ENCODE measurements at places on chromosomes 13 and 19.

DNA sequence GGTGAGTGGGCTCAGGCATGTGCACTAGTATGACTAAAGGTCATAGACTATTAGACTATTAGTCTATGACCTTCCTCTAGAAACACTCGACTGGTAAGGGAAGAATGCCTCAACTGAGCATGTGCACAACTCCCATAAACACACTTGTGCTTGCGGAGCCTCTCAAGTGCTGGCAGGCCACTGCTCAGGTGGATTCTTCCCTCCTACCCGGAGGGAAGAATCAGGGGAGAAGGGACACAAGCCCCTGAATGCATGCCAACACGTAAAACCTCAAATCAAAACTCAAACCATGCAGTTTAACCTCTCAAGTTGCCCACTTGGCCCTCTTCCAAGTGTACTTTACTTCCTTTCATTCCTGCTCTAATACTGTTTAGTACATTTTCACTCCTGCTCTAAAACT lies 287.6 kb upstream of the SGCG start:
- no peak for DNase-seq

DNA sequence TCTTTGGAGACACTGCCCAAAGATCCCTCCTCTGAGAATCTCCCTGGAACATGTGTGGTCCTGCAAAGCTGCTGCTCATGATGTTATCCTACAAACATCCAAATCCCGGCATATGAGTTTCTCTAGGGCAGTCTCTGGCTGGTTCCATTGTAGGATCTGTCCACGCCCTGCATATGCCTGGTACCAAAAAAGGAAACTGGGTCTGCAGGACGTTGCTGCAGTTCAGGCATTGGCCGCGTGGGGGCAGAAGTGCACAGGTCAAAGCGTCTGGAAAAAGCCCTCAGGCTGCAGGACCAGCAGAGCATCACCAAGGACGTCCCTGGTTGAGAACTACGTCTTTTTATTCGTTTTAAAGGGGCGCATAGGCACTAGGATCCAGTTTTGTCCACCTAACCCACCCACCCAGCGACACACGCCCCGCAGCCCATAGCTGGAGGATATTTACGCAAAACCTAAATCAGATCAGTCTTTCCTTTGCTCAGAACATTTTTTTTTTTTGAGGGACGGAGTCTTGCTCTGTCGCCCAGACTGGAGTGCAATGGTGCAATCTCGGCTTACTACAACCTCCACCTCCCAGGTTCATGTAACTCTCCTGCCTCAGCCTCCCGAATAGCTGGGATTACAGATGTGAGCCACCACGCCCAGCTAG lies 12.9 kb upstream of the ZNF564 start:
- DNase-seq: peak; percentile 92

GRCh38 chr19:36041831-36042230 lies 9.2 kb upstream of the CLIP3 start:
- DNase-seq: no peak

- DNase-seq: no peak
These were observed 11.4 kb upstream of the MIA start for GRCh38 chr19:40763963-40764362.

- DNase-seq: no peak
These were observed 904 bp upstream of the SIGLEC9 start for GRCh38 chr19:51123802-51124201.

DNA sequence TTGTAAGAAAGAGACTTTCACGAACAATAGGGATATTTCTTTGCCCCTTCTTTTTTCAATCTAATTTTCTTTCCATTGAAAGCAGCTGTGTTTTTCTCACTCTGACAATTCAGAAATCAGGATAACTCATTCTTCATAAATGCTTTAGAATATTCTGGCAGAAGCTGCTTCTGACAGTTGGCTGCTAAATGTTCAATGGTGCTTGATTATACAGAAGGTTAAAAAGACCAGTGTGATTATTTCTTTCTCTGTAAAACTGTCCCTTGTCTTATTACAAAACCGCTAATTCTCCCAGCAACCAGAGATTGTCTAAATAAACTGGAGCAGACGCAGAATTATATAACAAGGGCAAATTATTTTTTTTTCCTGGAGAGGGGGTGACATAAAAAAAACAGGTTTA lies 394.4 kb downstream of the SPRY2 start:
- no peak for DNase-seq

- DNase-seq: no peak
These were observed 182.5 kb upstream of the OBI1 start for GRCh38 chr13:78841358-78841963.

- DNase-seq: peak; percentile 88
These were observed 121.8 kb downstream of the KCTD12 start for GRCh38 chr13:76764429-76764828.

GRCh38 chr19:1843646-1844394 lies 4.5 kb downstream of the REXO1 start:
- no peak for DNase-seq

DNA sequence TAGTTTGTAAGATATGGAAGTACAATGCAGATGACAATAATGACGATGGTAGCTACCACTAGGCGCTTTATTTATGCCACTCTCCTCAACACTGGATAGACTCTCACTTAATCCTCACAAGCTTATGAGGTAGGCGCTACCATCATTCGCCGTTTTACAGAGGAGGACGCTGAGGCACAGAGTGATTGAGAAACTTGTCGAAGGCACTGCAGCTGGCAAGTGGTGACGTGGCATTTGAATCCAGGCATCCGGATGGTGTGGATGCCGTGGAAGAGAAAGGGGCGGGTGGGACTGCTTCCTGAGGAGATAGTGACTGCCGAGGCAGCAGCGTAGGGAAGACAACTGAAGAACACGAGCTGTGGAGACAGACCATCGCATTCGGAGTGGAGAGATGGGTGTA lies 1.3 kb upstream of the RPS9 start:
- DNase-seq: no peak

GRCh38 chr13:97004886-97005285 lies 10.6 kb upstream of the OXGR1 start:
- no peak for DNase-seq

DNA sequence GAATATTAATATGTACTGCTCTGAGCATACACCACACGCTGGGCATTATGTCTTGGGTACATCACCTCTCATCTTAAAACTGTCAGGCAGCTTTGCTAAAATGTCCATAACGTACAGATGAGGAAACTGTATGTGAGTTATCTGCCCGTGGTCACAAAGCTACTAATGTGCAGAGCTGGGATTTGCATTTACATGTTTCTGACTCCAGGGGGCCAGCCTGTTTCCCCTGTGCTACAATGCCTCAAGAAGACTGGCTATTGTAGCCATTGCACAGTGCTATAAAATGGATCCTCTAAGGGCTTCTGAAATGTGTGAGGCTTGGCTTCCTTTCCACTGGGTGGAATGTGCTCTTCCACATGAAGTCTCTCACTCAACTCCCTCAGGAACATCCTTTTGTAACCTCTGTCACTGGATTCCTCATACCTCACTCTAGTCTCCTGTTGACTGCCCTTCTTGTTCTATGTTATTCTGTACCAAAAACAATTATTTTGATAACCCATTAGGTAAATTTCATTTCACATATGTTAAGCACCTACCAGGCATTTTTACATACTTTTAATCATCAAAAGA lies 95.6 kb upstream of the HTR2A start:
- DNase-seq: no peak

GRCh38 chr13:20702915-20703779 lies at the start of gene IL17D:
TSS of gene IL17D (plus strand) at chr13:20703699. CDS start at chr13:20704002, 303 bp downstream.
- DNase-seq: no peak

DNA sequence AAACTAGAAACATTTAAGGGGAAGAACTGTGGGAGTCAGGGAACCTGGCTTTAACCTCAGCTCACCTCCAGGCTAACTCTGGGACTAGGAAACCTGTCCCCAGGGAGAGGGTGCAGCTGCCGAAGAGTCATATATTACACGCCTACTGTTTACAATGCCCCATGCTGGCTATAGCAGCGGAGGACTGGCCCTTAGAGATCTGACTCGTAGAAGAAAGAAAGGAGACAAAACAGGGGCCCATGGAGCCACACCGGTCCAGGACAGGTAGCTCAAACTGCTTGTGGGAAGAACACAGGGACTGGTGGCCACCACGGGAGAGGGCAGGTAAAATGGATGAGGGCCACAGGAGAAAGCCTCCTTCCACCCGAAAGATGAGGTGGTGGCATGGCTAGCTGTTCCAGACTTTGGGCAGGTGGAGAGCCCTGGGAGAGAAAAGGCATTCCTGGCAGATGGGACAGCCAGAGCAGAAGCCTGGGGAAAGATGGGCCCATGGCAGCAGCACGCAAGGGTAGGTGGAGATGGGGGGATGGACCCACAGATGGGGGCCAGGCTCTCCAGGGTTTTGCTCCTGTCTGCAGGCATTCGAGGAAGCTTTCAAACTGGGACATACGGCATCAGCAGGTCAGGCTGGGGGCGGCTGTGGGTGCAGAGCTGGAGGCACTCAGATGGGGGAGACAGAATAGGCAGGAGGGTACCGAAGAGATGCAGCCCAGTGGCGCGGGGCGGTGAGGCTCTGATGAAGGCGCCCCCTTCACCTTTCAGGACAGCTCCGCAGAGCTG lies 69.5 kb downstream of the LATS2 start:
- peak; percentile 53 for DNase-seq

GRCh38 chr13:92734068-92734467 lies 492.5 kb upstream of the GPC6 start:
- DNase-seq: no peak

GRCh38 chr19:4064496-4065260 lies 2.0 kb downstream of the ZBTB7A start:
- DNase-seq: no peak

DNA sequence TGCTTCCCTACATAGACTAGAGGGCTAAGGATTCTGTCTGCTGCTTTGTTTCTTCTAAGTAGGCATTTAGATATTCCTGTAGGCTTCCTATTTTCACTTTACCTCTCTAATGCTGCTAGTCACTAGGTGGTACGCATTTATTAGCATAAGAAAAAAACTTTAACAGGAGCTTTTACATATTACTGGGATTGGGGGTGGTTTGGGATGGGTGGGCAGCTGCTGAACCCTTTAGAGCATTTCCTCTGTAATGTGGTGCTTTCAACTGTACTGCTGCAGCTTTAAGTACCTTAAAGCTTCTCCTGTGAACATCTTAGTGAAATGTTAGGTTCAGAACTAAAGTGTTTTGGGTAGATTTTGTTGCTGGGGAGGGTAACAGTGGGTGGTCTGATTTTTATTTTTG lies 92.6 kb downstream of the ZNF486 start:
- DNase-seq: no peak

DNA sequence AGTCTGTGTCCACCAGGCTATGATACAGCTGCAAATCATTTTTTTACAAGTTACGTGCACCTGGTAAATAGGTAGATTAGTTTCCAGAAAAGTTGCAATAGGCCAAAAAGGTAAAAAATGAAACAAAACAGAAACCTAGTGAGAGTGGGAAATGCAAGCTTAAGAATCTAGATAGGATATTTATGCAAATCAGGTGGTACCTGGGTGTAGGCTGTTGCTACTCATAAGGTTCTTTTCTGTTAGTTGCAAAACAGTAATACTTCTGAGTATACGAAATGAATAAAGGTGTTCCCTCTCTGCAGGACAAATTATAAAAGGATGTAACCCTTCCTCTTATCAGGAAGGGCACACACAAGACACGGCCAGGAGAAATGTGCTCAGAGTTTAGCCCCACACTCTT lies 97.9 kb downstream of the UGGT2 start:
- DNase-seq: no peak

- DNase-seq: no peak
These were observed 13.6 kb upstream of the GALP start for GRCh38 chr19:56162258-56162657.

GRCh38 chr13:44876782-44877324 lies 112.4 kb downstream of the NUFIP1 start:
- DNase-seq: no peak

GRCh38 chr13:24224232-24224680 lies 63.7 kb downstream of the SPATA13 start:
- DNase-seq: no peak

GRCh38 chr13:110294146-110294545 lies 12.8 kb downstream of the COL4A1 start:
- DNase-seq: peak; percentile 60

DNA sequence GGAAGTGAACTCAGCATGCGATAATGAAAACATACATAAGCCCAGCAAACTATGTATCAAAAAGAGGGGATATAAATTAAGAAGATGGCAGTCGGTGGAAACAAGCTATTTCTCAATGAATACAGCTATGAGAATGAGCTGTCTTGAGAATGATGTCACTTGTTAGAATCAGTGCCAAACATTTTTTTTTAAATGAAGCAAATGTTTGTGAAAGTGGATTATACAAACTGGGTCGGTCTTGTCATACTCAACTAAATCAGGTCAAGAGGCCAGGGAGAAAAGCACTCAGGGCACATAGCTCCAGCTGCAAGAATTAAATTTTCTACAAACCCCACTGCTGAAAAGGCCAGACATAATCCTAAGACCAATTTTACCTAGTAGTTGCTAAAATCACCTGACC lies 1048.4 kb downstream of the SLITRK1 start:
- DNase-seq: no peak

DNA sequence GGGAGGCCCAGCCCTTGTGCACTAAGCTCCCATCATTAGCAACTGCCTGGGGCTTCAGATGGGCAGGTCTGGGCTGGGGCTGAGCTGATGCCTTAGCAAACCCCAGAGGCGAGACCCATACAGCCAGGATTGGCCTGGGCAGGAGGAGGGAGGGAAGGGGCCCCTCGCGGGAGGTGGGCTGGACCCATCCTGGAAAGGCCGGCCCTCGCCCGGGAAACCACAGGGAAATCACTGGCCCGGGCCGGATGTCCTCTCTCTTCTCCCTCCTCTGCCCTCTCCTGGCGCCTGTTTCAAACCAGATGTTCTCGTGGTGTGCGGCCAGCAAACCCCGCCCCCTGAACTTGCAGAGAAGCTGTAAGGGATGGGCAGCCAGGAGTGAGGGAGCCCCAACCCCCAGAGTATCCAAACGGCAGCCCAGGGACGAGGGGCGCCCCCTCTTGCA lies 43.1 kb downstream of the TMEM255B start:
- no peak for DNase-seq

GRCh38 chr13:101989798-101990350 lies 412.0 kb downstream of the FGF14 start:
- no peak for DNase-seq

- no peak for DNase-seq
These were observed 9.7 kb downstream of the TLE6 start for GRCh38 chr19:2986951-2987524.

GRCh38 chr13:99382428-99383133 lies 75.4 kb upstream of the GPR183 start:
- DNase-seq: peak; percentile 55

DNA sequence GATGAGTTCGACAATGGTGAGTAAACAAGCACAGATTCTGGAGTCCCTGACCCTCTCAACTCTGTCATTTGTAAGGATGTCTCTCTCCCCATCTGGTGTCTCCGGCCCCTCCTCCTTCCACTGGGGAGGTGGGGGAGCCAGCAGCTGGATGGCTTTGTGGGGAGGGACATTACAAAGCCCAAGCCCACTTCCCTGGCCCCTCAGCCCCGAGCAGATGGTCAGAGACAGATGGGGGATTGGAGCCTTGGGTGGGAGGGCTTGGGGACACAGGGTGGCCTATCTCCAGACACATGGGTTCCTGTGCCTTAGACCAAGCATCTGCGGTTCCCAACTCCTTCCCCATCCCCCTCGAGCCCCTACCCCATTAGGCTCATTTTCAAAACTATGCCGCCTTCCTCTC lies 2.5 kb downstream of the TIMM50 start:
- no peak for DNase-seq
